ENCODE measurements at places on chromosomes 2 and 18. TPM values are rescaled to one million over a fixed set of nuclear protein-coding genes. Genes with fewer than 3 reads are reported as not detected.

DNA sequence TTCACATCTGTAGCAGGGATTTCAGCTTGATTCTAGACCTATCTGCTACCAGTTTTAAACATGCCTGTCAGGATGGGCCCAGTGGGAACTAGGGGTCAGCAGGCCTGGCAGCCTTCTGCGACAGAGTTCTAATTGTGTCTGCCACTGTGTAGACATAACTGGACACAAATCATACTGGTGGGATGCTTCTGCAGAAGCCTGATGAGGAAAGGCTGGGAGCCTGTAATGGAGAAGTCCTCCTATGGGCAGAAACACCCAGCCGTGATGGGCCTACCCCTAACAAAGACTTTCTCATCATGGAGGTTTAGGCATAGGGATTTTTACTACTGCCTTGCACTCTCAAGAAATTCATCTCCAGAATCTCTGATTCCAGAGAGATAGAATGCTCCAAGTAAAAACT, 166.9 kb downstream of the PDE11A start:
- H3K4me3 ChIP-seq = no peak overlapping the region
- no peak for DNase-seq
- H3K4me1 ChIP-seq = 0 out of 2 replicates have a peak, but pooled peaks cover 4% of the 10 kb centered on the region
- H3K27ac ChIP-seq = no peak overlapping the region
- no peaks in the 10 kb centered on the region for H3K36me3 ChIP-seq

- H3K36me3 ChIP-seq = no peaks in the 10 kb centered on the region
- no peaks in the 10 kb centered on the region for H3K4me1 ChIP-seq
- H3K27me3 ChIP-seq = no peaks in the 10 kb centered on the region
- no peak overlapping the region for H3K4me3 ChIP-seq
- DNase-seq = no peak
These were observed 331.2 kb upstream of the LRATD1 start for GRCh38 chr2:14301331-14301730.

DNA sequence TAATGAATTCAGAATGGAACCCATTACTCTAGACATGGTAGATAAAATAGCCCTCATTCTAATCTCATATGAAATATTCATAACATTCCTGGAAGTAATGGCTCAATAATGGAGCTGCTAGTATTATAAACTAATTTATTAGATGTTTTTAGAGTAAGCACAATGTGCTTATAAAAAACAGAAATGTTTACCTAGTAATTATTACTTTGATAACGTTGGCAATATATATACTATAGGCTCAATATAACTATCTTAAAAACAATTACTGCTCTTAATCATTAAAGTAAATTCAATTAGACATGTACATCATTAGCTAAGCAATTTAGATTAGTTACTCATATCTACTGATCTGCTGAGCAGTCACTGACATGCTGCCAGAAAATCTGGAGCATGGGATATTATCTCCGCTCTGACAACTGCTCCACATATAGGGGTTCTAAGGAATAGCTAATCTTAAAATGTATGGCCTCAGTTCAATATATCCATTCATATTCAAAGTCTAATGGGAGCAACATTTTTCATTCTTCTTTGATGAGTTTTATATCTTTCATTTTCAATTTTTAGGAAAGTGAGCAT, 19.4 kb downstream of the PPP1R1C start:
- H3K27ac ChIP-seq = no peak overlapping the region
- H3K36me3 ChIP-seq = no peaks in the 10 kb centered on the region
- no peaks in the 10 kb centered on the region for H3K4me1 ChIP-seq
- no peak overlapping the region for H3K4me3 ChIP-seq

DNA sequence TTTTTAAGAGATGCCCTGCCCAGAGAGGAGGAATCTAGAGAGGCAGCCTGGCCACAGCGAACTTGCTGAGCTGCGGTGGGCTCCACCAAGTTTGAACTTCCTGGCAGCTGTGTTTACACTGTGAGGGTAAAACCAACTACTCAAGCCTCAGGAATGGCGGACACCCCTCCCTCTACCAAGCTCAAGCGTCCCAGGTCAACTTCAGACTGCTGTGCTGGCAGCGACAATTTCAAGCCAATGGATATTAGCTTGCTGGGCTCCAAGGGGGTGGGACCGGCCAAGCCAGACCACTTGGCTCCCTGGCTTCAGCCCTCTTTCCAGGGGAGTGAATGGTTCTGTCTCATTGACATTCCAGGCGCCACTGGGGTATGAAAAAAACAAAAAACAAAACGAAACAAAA, 289.4 kb downstream of the KCNS3 start:
- DNase-seq = no peak
- no peaks in the 10 kb centered on the region for H3K27me3 ChIP-seq

DNA sequence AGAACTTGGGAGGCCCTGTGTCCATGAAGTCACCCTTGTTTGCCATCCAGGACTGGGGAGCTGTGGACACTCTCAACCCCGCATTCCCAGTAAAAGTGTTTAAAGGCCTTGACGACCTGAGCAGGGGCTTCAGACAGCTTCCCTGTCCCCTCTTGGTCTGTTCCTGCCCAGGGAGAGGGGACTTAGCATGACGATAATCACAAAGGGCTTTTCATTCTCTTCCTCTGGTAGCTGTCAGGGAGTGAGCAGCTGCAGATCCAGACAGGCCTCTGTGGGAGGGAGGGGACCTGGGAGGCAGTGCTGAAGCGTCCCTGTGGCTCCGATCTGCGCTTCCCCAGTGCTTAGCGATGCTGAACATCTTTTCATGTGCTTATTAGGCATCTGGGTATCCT, 77.8 kb upstream of the HS6ST1 start:
- no peaks in the 10 kb centered on the region for H3K36me3 ChIP-seq
- H3K4me3 ChIP-seq = no peak overlapping the region
- H3K27me3 ChIP-seq = no peaks in the 10 kb centered on the region

- no peak for DNase-seq
- no peaks in the 10 kb centered on the region for H3K27me3 ChIP-seq
- H3K4me3 ChIP-seq = no peak overlapping the region
- H3K27ac ChIP-seq = no peak overlapping the region
- peaks cover 18% of the 10 kb centered on the region for H3K4me1 ChIP-seq
These were observed 49.4 kb downstream of the SFXN5 start for GRCh38 chr2:73022024-73022568.

DNA sequence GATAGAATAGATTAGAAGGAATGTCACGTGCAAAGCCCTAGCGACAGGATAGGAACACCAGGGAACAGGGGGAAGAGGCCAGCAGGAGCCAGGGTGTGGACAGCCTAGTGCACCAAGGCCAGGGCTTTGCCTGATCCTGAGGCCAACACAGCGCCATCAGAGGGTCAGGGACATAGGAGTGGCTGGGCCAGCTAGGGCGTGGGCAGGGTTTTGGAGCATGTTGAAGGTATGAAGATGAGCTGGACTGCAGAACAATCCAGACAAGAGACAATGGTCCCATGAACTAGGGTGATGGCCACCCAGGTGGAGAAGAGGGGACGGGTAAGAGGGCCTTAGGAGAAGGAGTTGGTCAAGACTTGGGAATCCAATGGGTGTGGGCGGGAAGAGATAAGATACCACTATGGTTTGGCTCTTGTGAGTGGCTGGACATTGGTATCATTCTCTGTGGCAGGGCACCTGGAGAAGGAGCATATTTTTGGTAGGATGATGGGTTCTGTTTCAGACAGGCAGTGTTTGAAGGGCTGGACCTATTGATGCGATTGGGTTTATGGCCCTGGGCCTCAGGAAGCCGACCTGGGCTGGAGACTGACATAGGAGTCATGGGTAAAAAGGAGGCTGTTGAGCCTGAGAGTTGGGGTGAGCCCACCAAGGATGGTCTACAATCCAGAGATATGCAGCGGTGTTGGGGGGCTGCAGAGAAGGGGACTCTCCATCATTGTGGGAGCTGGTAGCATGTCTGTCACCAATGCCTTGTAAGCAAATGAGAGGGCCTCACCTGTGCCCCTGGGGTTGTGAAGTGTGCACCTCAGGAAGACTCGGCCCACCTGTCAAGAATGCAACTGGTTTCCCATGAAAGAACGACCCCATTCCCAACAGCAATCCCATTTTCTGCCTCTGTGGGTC, 2.0 kb upstream of the HS1BP3 start:
- no peaks in the 10 kb centered on the region for H3K36me3 ChIP-seq
- no peak overlapping the region for H3K27ac ChIP-seq
- DNase-seq = no peak
- peaks cover 3% of the 10 kb centered on the region for H3K27me3 ChIP-seq
- H3K4me3 ChIP-seq = no peak overlapping the region
- H3K4me1 ChIP-seq = peaks cover 9% of the 10 kb centered on the region

DNA sequence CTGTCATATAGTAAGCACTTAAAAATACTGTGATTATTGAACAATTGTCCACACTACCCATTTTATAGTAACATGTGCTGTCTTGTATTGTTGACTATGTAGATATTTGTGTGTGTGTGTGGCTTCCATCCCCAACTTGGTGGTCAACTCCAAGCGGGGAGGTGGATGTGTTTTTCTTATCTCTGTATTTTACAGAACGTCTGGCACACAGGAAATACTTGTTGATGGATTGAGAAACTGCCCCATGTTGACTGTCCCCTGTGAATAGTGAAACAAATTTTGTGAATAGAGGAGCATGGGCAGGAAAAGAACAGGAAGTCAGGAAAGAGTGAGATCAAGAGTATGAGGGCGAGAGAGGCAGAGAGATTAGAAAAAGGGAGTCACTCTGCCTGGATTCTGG, 83.6 kb downstream of the CELF4 start:
- H3K4me1 ChIP-seq = no peaks in the 10 kb centered on the region
- DNase-seq = no peak
- H3K27ac ChIP-seq = no peak overlapping the region
- no peaks in the 10 kb centered on the region for H3K36me3 ChIP-seq
- no peaks in the 10 kb centered on the region for H3K27me3 ChIP-seq

DNA sequence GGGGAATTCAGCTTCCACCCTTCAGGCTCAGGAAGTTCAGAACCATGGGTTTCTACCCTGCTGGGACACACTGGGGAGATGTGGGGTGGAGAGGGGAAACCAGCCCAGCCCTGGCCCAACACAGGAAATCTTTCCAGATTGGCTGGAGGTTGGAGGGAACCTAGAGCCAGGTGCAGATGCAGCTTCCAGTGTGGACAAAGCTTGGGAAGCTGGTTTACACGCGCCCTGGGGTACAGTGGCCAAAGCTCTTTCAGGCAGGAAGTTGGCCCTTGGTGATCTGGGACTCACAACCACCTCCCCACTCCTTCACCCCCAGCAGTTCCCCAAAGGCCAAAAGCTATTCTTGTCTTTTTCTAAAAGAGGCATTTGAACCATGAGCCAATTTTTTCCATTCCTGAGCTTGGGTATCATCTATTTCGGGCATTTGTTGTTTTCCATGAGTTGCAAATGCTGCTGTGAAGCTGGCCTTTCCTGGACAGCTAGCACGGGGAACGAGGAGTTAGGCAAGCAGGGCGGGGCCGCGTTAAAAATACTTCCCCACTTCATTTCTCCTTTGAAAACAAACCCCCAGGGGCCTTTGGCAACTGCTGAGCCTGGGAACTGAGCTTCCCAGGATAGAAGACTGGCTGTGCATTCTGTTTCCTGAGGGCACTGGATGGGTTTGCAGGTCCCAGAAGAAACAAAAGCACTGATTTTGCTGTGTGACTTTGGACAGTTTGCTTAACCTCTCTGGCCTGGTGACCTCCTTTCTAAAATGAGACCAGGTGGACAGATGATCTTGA, 3.1 kb upstream of the ARID5A start:
- no peak overlapping the region for H3K4me3 ChIP-seq
- peak overlapping the region; percentile 77 for H3K27ac ChIP-seq
- DNase-seq = no peak

DNA sequence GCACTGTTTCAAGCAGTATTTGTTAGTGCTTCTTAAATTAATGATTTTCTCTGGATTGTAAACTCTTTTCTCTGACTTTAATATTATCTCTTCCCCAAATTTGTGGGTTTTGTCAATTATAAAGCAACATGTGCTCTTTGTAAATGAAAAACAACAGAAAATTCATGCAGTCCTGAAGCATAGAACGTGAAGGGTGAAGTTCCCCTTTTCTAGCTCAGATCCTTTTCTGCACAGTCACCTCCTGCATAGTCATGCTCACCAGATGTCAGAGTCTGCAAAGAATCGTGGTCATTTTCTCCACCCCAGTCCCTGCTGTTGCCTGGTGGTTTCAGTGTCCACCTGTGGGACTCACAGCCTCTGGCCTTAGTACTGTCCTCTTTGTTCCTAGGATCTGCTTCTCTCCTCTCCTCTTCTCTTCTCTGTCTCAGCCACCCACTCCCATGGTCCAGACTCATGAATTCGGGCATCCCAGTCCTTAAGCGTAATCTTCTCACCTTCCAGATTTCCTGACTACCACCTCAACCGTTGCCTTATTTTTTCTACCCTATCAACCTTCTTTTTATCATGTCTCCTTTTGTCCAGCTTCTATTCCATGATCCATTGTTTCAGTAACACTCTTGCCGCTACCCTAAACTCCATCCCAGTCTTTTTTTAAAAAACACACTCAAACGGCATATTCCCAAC, 229.1 kb downstream of the RTP5 start:
- no peaks in the 10 kb centered on the region for H3K4me1 ChIP-seq
- no peaks in the 10 kb centered on the region for H3K27me3 ChIP-seq
- DNase-seq = no peak
- no peak overlapping the region for H3K4me3 ChIP-seq
- H3K27ac ChIP-seq = no peak overlapping the region

- DNase-seq = no peak
- H3K36me3 ChIP-seq = no peaks in the 10 kb centered on the region
- peaks cover 99% of the 10 kb centered on the region for H3K4me1 ChIP-seq
- peak overlapping the region; percentile 95 for H3K27ac ChIP-seq
- no peaks in the 10 kb centered on the region for H3K27me3 ChIP-seq
These were observed 29.3 kb downstream of the MBP start for GRCh38 chr18:77103187-77103850.

DNA sequence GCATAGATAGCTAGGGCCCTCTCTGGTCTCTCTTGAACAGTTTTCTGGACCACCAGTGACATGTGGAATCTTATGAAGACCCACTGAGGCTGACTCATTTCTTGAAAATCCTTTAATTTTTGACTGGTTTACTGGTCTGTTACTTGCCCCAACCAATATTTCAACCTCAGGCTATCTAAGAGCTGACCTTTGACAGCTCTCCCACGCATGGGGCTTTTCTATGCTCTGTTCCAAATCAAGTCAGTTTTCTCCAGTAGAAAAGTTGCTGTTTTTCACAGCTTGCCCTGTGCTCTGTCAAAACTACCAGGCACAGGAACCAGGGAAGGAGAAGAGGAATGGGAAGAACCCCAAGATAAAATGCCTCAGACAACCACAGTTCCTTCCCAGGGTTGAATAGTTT, 46.0 kb upstream of the MTIF2 start:
- no peaks in the 10 kb centered on the region for H3K27me3 ChIP-seq
- no peak overlapping the region for H3K4me3 ChIP-seq
- peaks cover 60% of the 10 kb centered on the region for H3K36me3 ChIP-seq
- H3K27ac ChIP-seq = no peak overlapping the region

- H3K4me3 ChIP-seq = no peak overlapping the region
- no peak overlapping the region for H3K27ac ChIP-seq
- no peaks in the 10 kb centered on the region for H3K27me3 ChIP-seq
- no peak for DNase-seq
These were observed 11.9 kb downstream of the TTC39C start for GRCh38 chr18:24026457-24026856.

The TMEM37 gene
- 0.28 TPM for total RNA-seq

The CD8A gene
- 0.41 TPM for total RNA-seq

The VSNL1 gene
- not detected for total RNA-seq

The SNRNP27 gene
- total RNA-seq = 39.7 TPM

The FAM210A gene
- 21.0 TPM for total RNA-seq

The RALB gene
- 47.8 TPM for total RNA-seq

The INO80C gene
- 25.8 TPM for total RNA-seq
